ENCODE measurements at places on chromosomes 5 and 9.

GRCh38 chr9:8366161-8366926 lies 566.8 kb upstream of the DMAC1 start:
- peak; percentile 13 for DNase-seq

DNA sequence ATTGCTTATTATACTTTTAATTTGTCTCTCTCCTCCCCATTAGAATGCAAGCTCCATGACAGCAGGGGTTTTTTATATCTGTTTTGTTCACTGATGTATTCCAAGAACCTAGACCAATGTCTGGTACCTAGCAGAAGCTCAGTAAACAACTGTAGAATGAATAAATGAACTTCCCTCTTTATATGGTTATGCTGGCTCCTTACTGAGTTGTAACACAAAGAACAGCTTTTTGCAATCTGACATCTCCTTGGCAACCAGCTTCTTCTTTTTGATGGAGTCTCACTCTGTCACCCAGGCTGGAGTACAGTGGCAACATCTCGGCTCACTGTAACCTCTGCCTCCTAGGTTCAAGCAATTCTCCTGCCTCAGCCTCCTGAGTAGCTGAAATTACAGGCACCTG lies 13.6 kb downstream of the TRMO start:
- no peak for DNase-seq

GRCh38 chr5:58314356-58315210 lies 145.3 kb downstream of the PLK2 start:
- DNase-seq = peak; percentile 8

DNA sequence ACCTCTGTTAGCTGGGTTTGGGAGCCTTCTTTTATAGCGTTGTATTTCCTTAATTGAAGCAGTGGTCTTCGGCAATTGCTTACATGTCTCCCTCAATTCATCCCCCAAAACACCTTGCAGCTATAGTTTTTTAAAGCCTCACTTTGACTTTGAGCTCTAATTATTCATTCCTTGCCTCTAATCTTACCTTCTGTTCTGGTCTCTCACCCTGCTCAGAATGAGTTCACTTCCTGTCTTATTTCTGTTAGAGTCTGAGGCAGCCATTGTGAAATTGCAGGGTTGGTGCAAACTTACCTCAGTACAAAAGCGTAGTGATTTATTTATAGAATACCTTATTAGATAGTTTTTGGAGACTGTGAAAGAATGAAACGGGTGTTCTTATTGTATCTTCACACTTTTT lies 35.0 kb downstream of the AOPEP start:
- DNase-seq = no peak

- DNase-seq = no peak
These were observed 8.3 kb downstream of the OTP start for GRCh38 chr5:77630114-77630680.

DNA sequence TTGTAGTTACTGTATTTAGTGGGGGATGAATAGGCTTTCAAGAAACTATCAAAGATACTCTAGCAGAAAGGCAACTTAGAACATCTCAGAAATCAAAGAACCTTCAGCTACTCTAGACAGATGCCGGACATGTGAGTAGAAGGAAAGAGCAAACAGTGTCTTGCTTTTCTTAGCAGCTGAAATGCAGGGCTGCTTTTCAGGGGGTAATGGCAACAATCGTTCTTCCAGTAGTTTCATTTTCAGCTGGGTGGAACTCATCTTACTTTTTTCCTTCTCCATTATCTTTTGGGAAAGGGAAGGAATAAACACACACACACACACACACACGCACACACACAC lies 281.6 kb downstream of the CRB2 start:
- DNase-seq = peak; percentile 6

DNA sequence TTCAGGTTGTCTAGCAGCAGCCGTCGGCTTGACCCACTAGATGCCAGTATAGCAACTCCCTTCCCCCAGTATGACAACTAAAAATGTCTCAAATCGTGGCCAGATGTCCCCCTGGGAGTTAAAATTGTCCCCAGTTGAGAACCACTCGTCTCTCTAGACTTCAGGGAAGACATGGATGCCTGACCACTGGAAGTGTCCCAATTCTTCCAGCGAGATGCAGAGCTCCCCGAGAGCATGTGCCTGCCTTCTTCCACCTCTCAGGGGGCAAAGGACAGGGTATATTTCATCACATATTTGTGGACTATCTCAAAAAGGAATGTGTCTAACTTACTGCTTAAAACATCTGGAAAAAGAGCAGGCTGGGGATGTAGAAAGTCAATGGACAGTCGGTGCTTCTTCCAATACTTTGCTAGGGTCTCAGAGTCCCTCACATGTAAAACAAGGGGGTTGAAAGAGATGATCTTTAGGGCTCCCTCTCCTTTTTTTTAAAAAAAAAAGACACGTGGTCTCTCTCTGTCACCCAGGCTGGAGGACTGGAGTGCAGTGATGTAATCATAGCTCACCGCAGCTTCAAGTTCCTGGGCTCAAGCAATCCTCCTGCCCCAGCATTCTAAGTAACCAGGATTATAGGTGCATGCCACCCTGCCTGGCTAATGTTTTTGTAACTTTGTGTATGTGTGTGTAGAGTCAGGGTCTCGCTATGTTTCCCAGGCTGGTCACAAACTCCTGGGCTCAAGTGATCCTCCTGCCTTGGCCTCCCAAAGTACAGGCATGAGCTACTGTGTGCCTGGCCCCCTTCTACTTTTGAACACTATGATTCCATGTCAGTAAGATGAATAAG lies 190.6 kb downstream of the DAB2IP start:
- DNase-seq = no peak

GRCh38 chr5:15796557-15796956 lies 296.6 kb downstream of the FBXL7 start:
- DNase-seq = no peak

GRCh38 chr5:124906339-124907097 lies 160.1 kb upstream of the ZNF608 start:
- peak; percentile 72 for DNase-seq

- DNase-seq = no peak
These were observed 38.5 kb downstream of the SNCAIP start for GRCh38 chr5:122350496-122350895.

DNA sequence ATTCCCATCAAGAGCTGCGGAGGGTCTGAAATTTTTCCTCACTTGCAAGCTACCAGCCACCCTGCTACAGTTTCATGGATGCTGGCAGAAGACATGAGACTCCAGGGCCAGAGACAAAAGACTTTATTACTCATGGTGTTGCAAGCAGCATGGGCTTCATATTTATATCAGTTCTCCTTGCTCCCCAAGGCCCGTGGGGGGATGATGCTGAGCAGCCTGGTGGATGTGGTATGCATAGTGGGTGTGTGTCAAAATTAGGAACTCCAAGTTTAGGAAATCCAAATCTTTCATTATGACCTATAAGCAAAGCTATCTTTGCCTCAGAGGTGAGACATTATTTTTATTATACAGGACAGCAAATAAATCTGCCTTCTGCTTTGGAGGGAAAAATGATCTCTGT lies 105.7 kb upstream of the ALDH1B1 start:
- no peak for DNase-seq

DNA sequence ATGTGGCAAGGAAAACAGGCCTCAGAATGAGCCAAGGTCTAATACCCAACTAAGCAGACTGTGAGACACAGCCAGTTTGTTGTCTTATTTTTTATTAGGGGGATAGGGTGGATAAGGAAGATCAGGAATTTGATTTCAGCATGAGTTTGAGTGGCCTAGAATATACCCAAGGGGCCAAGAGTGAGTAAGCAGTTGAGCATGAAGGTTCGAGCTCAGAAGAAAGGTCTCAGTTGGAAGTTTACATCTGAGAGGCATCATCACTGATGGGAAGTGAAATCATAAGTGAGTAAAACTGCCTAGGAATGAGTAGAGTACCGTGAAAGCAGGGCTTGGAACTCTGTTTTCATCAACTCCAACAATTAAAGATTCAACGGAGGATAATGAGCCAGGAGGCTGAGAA lies 12.6 kb downstream of the PSMD5 start:
- no peak for DNase-seq

- DNase-seq = no peak
These were observed 154.0 kb upstream of the ADAMTSL1 start for GRCh38 chr9:18319918-18320445.

DNA sequence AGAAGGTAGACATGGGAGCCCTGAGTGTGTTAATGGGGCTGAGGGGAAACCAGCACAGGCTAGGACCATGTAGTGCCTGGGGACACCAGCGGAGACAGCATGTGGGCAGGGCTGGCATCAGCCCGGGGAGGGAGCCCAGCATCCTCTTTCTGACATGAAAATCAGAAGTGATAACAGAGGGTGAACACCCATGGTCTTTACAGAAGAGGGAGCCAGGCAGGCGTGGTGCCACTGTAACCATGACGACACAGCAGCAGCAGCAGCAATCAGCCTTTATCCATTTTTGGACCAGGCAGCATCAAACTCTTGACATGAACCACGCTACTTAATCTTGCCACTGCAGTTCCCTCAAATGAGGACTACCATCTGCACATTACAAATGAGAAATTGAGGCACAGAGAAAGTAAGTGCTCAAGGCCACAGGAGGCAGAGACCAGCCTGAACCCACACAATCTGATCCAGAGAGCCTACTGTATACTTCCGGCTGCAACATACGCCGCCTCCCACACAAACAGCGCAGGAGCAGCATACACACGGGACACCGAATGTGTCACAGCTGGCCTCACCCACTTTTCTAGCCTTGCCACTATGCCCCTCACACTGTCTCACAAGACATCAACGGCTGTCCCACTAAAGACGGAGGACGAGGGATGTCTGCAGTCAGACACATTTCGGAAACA lies 23.8 kb downstream of the CAMSAP1 start:
- no peak for DNase-seq

GRCh38 chr5:125961150-125961549 lies 462.1 kb upstream of the GRAMD2B start:
- no peak for DNase-seq

- DNase-seq = peak; percentile 49
These were observed 36.1 kb downstream of the CAAP1 start for GRCh38 chr9:26856413-26857032.

GRCh38 chr9:78273761-78274160 lies 23.2 kb upstream of the PSAT1 start:
- no peak for DNase-seq

DNA sequence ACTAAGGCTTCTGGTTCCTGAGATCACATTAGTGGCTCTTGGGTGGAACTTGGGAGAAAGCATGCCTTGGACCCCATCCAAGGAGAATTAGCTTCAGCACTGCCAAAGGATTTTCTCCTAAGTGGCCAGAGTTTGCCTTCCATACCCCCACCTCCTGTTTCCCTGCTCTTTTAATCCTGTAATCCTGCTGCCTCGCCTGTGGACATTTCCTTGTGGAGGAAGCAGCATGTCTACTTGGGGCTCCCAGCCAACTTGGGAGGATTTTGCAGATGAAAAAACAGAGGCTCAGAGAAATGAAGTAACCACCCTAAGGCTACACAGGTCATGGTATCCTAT lies 1.6 kb downstream of the ARSI start:
- DNase-seq = no peak

- no peak for DNase-seq
These were observed 572.5 kb upstream of the ARRDC3 start for GRCh38 chr5:91955610-91956009.

DNA sequence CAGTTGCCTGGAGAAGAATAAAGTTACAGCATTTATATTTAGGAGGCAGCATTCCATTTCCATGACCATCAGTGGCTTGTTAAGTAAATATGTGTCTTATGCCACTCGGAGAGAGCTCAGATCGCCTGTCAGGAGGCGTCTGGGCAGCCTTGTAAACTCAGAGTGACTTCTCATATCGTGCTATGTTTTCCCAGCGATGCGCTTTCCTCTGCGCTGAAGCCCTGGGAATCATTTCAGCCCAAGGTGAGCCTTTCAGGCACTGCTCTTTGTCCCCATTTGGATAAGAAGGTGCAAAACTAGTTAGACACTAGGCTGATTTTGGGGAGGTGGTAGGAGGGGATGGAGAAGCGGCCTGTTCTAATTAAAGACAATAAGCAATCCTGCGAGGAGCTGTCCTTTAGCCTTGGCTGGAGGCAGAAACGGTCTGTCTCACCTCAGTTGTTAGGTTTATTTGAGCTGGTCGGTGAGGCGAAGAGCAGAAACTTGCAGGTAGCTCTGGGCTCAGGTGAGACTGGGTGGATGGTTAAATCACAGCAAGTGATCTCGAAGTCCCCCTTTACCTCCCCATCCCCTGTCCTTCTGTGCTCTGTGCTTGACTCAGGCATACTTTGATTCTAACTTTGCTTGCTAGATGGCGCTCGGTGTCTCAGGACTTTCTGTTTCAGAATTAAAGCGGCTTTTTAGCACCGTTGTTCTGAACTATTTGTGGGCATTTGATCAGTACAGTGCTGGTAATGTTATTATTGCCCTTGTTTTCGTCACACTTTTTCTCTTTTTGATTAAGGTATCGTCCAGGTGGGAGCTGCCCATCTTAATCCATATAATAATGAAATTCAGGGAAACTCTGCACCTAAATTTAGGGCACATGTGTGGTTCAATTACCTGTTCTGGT lies 24.6 kb downstream of the NR2F1 start:
- peak; percentile 62 for DNase-seq

GRCh38 chr9:18457510-18457909 lies 16.4 kb upstream of the ADAMTSL1 start:
- no peak for DNase-seq

DNA sequence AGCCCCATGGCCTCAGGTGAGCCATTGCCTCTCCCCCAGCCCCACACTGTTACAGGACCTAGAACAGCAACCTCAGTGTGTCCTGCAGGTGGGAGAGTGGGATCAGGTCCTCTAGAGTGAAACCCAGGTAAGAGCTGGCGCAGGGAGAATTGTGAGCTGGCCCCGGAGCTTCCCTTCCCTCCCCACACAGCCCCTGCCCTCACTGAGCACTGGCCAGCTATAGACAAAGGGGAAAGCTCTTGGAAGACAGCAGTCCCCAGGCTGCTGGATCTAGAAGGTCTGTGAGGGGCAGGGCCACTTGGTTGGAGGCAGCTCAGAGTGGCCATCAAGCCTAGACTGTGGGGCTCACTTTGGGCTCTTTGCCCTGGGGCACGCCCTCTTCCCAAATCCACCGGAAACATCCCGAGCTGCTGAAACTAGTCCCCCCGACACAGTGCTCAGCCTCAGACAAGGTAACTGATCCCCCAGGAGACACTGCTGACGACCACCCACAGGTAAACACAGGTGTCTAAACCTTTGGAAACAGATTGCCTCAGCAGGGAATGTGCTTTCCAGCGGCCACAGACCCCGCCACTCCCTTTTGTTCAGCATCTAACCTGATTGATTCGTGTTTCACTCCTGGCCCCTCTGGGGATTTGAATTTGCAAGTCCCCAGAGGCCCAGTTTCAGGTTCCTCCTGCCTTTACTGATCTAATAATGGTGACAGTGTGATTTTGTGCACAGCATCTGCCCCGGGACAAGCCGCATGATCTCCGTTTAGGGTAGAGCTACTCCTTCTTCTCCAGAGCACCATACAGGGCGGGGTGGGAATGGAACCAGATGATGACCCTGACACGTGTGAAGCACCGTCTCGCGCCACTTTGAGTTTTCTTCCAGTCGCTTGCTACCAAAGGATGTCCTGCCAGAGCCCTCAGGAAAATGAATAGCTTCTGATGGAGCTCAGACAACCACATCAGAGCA lies 42.2 kb upstream of the ADAMTS2 start:
- DNase-seq = no peak

GRCh38 chr5:75552764-75553163 lies 41.1 kb downstream of the POLK start:
- no peak for DNase-seq

Data from astrocyte of the cerebellum (primary cell).